ENCODE measurements at places on chromosomes 16 and 17.

DNA sequence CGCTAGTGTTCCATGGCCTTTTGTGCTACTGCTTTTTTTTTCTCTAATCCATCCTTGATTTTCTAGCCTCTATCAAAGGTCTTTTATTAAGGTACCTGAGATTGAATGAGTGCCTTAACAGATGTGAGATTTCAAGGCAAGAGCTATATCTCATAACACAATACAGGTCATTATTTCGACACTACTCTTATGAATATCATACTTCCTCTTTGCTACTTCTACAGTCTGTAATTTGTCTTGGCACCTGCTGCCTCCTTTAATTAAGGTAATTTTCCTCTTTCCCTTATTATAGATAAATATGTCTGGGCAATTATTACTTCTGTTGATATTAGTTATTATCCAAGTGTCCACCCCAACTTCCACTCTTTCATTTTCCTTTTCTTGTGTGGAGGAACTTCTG lies 5.3 kb downstream of the KRT28 start:
- DNase-seq = no peak

- no peak for DNase-seq
Observed at GRCh38 chr16:83338941-83339340, 468.8 kb upstream of the HSBP1 start.

DNA sequence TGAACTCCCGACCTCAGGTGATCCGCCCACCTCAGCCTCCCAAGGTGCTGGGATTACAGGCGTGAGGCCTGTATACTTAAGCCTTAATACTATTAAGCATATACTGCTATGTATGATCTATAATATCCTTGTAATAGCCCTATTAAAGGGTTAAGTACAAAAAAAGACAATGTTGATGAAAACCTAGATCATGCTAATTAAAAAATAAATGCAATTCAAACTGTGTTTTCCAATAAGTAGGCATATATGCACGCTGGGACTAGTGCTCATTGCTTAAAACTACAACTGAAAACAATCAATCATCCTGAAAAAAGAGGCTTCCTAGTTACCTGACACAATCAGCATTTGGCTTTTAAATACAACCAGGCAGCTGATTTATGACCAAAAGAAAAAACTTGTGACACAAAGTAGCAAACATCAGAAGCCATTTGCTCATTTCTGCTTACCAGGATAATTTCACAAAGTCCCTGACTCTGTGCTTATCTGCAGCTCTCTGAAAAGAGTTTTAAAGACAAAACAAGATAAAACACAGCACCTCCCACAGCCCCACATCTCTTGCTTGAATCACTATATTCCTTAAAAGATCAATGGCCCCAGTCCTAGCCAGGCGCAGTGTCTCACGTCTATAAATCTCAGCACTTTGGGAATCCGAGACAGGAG lies 11.1 kb downstream of the ZNF385C start:
- no peak for DNase-seq

DNA sequence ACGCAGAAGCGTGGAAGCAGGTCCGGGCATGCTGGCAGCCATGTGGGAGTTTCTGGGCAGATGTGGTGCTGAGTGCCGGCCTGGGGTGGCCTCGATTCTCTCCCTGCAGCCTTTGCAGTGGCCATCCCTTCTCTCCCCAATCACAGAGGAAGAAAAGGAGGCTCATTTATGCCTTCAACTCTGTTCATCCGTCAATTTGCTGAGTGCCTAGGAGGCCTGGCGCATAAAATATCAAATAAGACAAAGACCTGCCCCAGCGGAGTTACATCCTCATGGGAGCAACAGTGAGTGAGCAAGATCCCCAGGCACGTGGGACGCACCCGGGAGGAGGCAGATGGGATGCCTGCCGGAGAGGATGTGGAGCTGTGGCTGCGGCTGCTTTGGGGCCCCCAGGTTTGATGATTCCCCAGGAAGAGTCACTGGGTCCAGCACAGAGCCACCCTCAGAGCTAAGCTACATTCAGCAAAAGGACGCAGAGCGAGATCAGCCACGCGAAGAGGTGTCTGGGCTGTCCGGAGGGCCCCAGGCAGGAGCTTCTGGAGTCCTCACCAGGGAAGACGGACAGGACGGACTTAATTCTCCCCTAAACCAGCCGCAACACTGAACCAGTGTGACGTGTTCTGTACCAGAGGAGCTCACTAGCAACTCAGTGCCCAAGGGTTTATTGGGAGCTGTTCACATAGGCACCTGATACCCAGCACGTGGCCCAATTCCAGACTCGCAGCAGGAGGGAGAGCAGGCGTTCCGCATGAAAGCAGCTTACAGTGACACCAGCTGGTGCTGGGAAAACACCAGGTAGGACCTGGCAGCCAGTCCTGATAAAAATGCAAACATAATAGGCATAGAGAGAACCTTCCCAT lies 11.3 kb downstream of the CA5A start:
- DNase-seq = no peak

- DNase-seq = no peak
Observed at GRCh38 chr16:67014634-67015312, 14.2 kb upstream of the CBFB start.

- DNase-seq = no peak
Observed at GRCh38 chr16:49951574-49952195, 73.3 kb upstream of the CNEP1R1 start.

GRCh38 chr16:84806256-84806889 lies 13.4 kb upstream of the CRISPLD2 start:
- DNase-seq = peak; percentile 81

GRCh38 chr16:89537549-89537925 lies 22.9 kb upstream of the RPL13 start:
- DNase-seq = no peak

DNA sequence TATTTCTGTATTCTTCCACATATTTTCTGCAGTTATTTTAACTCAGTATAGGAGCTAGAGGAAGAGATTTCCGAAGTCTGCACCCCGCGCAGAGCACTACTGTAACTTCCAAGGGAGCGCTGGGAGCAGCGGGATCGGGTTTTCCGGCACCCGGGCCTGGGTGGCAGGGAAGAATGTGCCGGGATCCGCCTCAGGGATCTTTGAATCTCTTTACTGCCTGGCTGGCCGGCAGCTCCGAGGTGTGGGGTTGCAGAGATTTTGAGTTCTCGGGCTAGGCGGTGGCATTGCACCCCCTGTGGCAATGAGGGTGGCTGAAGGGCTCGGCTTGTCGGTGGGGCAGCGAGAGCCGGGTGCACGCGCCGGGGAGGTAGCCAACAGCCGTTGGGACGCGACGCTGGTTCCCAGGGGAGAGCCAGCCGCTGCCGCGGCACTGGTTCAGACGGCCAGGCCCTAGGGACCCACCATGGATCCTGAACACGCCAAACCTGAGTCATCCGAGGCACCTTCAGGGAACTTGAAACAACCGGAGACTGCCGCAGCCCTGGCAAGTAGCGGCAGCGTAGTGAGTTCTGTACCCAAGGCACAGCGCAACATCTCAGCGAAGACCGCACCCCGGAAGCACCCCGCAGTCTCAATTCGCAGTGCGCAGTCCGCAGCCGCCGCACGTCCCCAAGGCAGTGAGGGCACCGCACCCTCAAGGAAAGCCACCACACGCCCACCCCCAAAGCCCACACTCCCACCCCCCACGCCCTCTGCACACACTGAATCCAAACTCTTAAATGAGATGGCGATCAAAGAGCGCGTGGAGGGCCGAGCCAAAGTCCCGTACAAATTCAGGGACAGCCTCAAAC lies at the start of gene CMTM1:
TSS of gene CMTM1 (plus strand) at position 389 of the 851 bp plus-strand sequence. CDS start at position 464, 75 bp downstream.
- DNase-seq = no peak

DNA sequence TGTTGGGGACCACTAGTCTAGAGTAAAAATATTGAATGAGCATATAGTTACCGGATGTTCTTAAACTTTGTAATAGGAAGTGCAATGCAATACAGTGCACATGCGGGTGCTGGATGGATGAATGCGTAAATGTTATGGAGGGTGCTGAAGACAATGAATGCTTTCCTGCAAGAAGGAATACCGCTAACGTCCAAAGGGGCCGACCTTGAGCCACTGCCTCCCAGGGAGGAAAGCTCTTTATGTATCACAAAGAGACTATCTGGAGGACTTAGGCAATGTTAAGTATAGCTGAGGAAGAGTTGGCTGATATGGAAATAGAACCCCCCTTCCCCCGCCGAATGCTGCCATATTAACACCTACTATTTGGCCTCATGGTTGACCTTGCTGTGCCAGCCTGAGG lies 27.5 kb upstream of the SHCBP1 start:
- DNase-seq = no peak

GRCh38 chr16:2191446-2191706 lies 5.0 kb downstream of the CASKIN1 start:
- no peak for DNase-seq

- no peak for DNase-seq
Observed at GRCh38 chr16:17812771-17813170, 342.0 kb upstream of the XYLT1 start.

- DNase-seq = no peak
Observed at GRCh38 chr16:68459457-68459856, 11.1 kb upstream of the SMPD3 start.

GRCh38 chr16:79786389-79786788 lies 185.9 kb upstream of the MAF start:
- no peak for DNase-seq

DNA sequence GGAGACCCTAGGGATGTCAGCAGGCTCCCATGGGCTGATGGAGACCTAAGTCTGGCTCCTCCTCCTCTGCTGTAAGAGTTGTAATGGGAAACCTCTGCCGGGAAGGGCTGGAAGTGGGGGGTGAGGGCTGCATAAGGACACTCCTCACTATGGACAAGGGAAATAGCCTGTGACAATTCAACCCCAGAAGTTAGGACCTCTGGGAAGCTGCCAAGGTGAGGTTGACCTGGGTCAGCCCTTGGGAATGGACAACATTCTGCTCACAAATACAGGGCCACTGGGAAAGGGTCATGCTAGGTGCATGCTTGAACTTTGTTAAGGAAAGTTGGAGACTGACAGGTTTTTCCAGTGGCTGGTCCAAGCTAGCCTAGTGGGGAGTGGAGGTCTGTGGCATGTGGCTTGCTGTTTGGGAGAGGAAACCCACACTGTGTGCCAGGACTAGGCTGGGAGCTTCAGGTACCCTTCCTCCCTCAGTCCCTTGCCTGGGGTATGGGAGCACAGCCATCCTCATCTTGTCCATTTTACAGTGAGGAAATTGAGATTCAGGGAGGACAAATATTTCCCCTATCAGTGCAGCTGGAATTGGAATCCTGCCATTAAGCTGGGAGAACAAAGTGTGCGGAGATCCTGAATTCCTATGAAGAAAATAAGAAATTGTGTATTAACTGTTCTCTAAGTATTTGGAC lies 190.4 kb downstream of the SALL1 start:
- no peak for DNase-seq

DNA sequence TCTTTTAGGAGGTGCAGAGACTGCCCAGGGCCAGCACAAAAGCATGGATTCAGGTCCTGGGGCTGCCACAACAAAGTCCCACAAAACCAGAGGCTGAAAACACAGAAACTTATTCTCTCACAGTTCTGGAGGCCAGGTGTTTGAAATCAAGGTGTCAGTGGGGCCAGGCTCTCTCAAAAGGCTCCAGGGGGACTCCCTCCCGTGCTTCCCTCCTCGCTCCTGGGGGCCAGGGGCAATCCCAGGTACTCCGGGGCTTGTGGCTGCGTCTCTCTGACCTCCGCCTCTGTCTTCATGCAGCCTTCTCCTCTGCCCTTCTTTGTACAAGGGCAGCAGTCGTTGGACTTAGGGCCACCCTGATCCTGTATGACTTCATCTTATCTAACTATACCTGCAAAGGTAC lies 8.3 kb upstream of the RBFOX3 start:
- no peak for DNase-seq

- no peak for DNase-seq
Observed at GRCh38 chr16:61595605-61596004, 440.6 kb downstream of the CDH8 start.

GRCh38 chr17:57873261-57874057 lies 23.6 kb upstream of the MRPS23 start:
- no peak for DNase-seq
